ENCODE measurements at places on chromosomes 5 and 9. TPM values are rescaled to one million over a fixed set of nuclear protein-coding genes. Genes with fewer than 3 reads are reported as not detected.

GRCh38 chr9:7570107-7570720 lies 229.4 kb downstream of the DMAC1 start:
- no peak overlapping the region for H3K27ac ChIP-seq
- no peaks in the 10 kb centered on the region for H3K4me1 ChIP-seq
- H3K36me3 ChIP-seq = no peaks in the 10 kb centered on the region
- no peaks in the 10 kb centered on the region for H3K27me3 ChIP-seq

- H3K27me3 ChIP-seq = no peaks in the 10 kb centered on the region
- no peak for DNase-seq
- H3K4me3 ChIP-seq = no peak overlapping the region
- no peaks in the 10 kb centered on the region for H3K36me3 ChIP-seq
- H3K4me1 ChIP-seq = no peaks in the 10 kb centered on the region
Measured at GRCh38 chr9:36029202-36029601, 7.5 kb upstream of the RECK start.

PCDHGA4 gene
- total RNA-seq = 2.5 TPM

- H3K27me3 ChIP-seq = no peaks in the 10 kb centered on the region
- no peak overlapping the region for H3K4me3 ChIP-seq
- DNase-seq = no peak
- H3K36me3 ChIP-seq = no peaks in the 10 kb centered on the region
Measured at GRCh38 chr9:83285445-83286225, 222.7 kb upstream of the RASEF start.

RFX3 gene
- 22.6 TPM for total RNA-seq

Measured in H1 (cell line).